ENCODE measurements at places on chromosomes 5 and 9.

- H3K27ac ChIP-seq = no peak overlapping the region
- H3K36me3 ChIP-seq = no peaks in the 10 kb centered on the region
- H3K4me3 ChIP-seq = no peak overlapping the region
- DNase-seq = no peak
Observed at GRCh38 chr5:83718195-83718825, 2.3 kb downstream of the HAPLN1 start.

DNA sequence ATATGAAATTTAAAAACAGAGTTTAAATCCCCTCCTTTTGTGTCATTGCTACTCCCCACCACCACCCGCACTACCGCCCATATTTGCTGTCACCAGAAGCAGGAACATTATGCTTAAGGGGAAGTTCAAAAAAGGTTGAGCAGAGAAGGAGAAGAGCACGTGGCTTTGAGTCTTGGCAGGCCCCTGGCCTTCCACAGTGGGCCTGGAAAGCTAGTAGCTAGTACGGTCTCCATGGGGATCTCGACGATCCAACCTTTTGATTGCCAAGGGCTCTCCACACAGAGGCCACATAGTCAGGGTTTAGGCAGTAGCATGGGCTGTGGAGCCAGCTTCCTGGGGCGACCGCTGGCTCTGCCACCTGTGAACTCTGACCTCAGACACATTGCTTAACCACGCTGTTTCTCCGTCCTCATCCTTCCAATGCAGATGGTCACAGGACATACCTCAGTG, 90.1 kb downstream of the GOLPH3 start:
- no peaks in the 10 kb centered on the region for H3K36me3 ChIP-seq
- H3K27me3 ChIP-seq = no peaks in the 10 kb centered on the region
- no peak for DNase-seq
- no peak overlapping the region for H3K27ac ChIP-seq
- no peaks in the 10 kb centered on the region for H3K4me1 ChIP-seq
- H3K4me3 ChIP-seq = no peak overlapping the region

GRCh38 chr5:158011422-158011821, 152.5 kb upstream of the CLINT1 start:
- H3K4me3 ChIP-seq = no peak overlapping the region
- H3K4me1 ChIP-seq = no peaks in the 10 kb centered on the region
- H3K27me3 ChIP-seq = no peaks in the 10 kb centered on the region
- H3K36me3 ChIP-seq = no peaks in the 10 kb centered on the region

GRCh38 chr9:89803403-89803802, 198.6 kb downstream of the GADD45G start:
- H3K27me3 ChIP-seq = no peaks in the 10 kb centered on the region
- peaks cover 2% of the 10 kb centered on the region for H3K4me1 ChIP-seq
- H3K36me3 ChIP-seq = no peaks in the 10 kb centered on the region
- DNase-seq = no peak
- no peak overlapping the region for H3K27ac ChIP-seq

- H3K4me1 ChIP-seq = peaks cover 16% of the 10 kb centered on the region
- no peaks in the 10 kb centered on the region for H3K27me3 ChIP-seq
- no peaks in the 10 kb centered on the region for H3K36me3 ChIP-seq
- no peak for DNase-seq
- no peak overlapping the region for H3K27ac ChIP-seq
Observed at GRCh38 chr5:52727576-52727975, 60.1 kb upstream of the ITGA1 start.

DNA sequence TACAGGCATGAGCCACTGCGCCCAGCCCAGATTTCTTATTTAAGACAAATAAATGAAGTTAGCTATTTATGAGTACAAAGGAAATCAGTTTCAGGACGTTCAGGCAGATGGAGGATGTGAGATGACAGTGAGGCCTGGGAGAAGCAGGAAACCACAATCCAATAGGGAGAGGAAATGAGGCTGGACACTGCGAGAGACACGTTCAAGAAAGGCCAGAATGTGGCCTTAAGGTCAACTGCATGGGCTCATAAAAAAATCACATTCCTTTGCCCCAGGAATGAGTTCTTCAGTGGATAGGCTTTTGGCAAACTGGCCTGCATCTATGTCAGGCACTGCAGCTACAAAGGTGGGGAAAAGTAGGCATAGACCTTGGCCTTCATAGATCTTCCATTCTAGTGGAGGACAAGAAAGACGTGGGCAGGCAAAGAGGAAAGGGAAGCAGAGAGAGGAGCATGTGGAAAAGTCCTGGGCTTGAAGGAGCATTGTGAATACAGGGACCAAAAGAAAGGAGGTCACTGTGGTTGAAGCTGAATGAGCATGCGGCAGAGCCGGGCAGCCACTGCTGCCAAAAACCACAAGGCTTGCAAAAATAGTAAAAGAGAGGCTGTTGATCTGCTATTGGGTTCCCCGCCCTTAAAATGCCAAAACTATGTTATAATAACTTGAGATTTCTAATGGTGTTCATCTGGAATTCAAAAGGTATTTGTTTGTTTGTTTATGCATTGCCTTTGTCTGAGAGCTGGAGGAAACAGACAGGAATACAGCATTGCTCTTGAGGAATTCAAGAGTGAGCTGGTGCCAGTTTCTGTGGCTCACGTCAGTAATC, 133.0 kb downstream of the GNA14 start:
- no peaks in the 10 kb centered on the region for H3K27me3 ChIP-seq
- H3K4me1 ChIP-seq = peaks cover 7% of the 10 kb centered on the region
- H3K4me3 ChIP-seq = no peak overlapping the region

- DNase-seq = no peak
- peak overlapping the region; percentile 100 for H3K27ac ChIP-seq
- H3K27me3 ChIP-seq = no peaks in the 10 kb centered on the region
- peaks cover 10% of the 10 kb centered on the region for H3K36me3 ChIP-seq
- H3K4me1 ChIP-seq = peaks cover 50% of the 10 kb centered on the region
- peak overlapping the region; percentile 98 for H3K4me3 ChIP-seq
Observed at GRCh38 chr9:70410368-70410767, 4.1 kb downstream of the KLF9 start.

DNA sequence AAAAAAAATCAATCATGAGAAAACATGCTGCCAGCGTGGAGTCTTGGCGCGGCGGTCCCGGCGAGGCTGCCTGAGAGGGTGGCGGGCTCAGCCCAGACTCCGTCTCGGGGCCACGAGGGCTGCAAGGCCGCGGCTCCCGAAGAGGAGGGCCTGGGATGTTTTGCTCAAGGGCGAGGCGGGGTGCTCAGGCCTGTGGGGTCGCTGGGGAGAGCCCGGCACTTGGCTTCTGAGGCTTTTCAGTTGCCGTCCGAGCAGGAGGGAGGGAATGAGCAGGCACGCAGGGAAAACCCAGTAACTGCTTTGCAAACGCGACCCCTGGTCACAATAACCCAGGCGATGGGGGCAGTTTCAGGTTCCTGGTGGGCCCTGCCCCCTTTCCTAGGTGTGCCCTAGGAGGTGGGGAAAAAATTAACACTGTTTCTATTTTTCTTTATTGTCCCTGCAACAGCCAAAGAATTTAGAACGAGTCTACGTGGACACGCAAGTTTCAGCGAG, 3.2 kb upstream of the IRX2 start:
- H3K27ac ChIP-seq = no peak overlapping the region
- no peaks in the 10 kb centered on the region for H3K36me3 ChIP-seq
- H3K4me1 ChIP-seq = peaks cover 6% of the 10 kb centered on the region
- peaks cover 82% of the 10 kb centered on the region for H3K27me3 ChIP-seq

DNA sequence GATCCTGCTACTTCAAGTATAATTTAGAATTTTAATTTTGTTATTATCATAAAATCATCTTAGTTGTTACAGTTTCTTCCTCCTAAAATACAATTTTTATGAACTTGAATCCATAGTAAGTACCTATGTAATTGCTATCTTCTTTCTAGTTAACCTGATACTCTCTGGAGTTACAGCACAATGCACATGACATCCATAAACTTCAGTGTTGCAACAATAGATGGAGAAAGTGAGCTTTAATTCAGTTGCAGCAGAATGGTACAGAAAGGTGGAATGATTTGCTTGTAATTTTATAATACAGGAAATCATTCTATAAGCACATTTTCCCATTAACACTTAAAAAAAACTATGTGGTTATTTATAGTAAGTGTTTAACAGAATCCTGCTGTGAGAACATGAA, 372.0 kb downstream of the CDH9 start:
- H3K36me3 ChIP-seq = no peaks in the 10 kb centered on the region
- H3K4me3 ChIP-seq = no peak overlapping the region
- H3K27me3 ChIP-seq = no peaks in the 10 kb centered on the region
- no peak for DNase-seq
- no peak overlapping the region for H3K27ac ChIP-seq
- H3K4me1 ChIP-seq = no peaks in the 10 kb centered on the region

- no peak overlapping the region for H3K4me3 ChIP-seq
- no peaks in the 10 kb centered on the region for H3K27me3 ChIP-seq
- no peak for DNase-seq
- H3K4me1 ChIP-seq = peaks cover 30% of the 10 kb centered on the region
- H3K27ac ChIP-seq = no peak overlapping the region
Observed at GRCh38 chr9:121478816-121479676, 20.6 kb downstream of the GGTA1 start.

Data from gastrocnemius medialis (tissue), 4 donors.